ENCODE measurements at places on chromosomes 1 and 21.

DNA sequence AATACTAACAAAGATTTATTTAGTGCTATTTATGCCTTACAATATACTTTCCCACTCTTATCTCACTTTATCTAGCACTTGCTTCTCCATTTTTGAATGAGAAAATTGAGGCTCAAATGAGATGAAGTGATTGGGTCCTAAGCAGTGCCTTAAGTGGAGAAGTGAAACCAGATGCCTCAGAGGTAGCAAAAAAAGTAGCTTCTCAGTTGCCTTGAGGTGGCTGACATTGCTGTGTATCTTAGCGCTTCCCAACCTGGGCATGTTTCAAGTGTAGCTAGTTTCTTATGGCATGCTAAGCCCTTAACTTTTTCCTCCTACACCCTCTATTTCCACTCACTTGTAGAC, 390.4 kb downstream of the OMA1 start:
- DNase-seq = no peak
- no peak overlapping the region for H3K27ac ChIP-seq
- no peak overlapping the region for H3K4me3 ChIP-seq

- no peaks in the 10 kb centered on the region for H3K4me1 ChIP-seq
- H3K4me3 ChIP-seq = no peak overlapping the region
- no peak overlapping the region for H3K27ac ChIP-seq
- H3K27me3 ChIP-seq = no peaks in the 10 kb centered on the region
- DNase-seq = no peak
Measured at GRCh38 chr1:183567584-183567983, 22.7 kb downstream of the NCF2 start.

GRCh38 chr1:47813970-47814369, 183.2 kb downstream of the TRABD2B start:
- H3K36me3 ChIP-seq = no peaks in the 10 kb centered on the region
- DNase-seq = no peak
- H3K27me3 ChIP-seq = no peaks in the 10 kb centered on the region
- no peak overlapping the region for H3K4me3 ChIP-seq

GRCh38 chr1:156284112-156284511, at the start of gene TMEM79:
Gene TMEM79, plus strand, starts transcription at chr1:156284325. Its CDS starts 902 bp downstream, at chr1:156285227.
- H3K4me1 ChIP-seq = peaks cover 22% of the 10 kb centered on the region
- no peaks in the 10 kb centered on the region for H3K27me3 ChIP-seq
- peaks cover 8% of the 10 kb centered on the region for H3K36me3 ChIP-seq
- peak within 1 kb of the TSS; percentile 93 for H3K4me3 ChIP-seq
- H3K27ac ChIP-seq = peak within 1 kb of the TSS; percentile 89

DNA sequence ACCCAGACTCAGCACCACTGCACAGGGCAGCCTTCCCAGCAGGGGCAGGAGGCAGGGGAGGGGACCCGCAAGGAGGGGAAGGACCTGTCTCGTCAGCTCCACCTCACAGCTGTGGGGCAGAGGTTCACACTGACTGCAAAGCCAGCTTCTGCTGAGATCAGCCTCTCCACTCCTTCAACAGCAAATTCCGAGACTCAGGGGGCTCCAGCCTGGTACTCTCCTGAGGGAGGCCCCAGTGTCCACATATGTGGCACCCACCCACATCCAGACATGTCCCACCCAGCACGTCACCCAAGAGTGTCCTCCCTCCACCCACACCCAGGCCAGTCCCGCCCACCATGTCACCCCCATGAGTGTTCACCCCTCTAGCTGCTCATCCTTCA, 329.5 kb downstream of the NPHP4 start:
- no peaks in the 10 kb centered on the region for H3K36me3 ChIP-seq
- DNase-seq = no peak
- peaks cover 19% of the 10 kb centered on the region for H3K4me1 ChIP-seq
- no peaks in the 10 kb centered on the region for H3K27me3 ChIP-seq
- no peak overlapping the region for H3K4me3 ChIP-seq

- H3K27ac ChIP-seq = no peak overlapping the region
- DNase-seq = no peak
- H3K4me1 ChIP-seq = no peaks in the 10 kb centered on the region
- H3K36me3 ChIP-seq = no peaks in the 10 kb centered on the region
- H3K4me3 ChIP-seq = no peak overlapping the region
Measured at GRCh38 chr1:65393347-65393746, 27.1 kb upstream of the LEPR start.

DNA sequence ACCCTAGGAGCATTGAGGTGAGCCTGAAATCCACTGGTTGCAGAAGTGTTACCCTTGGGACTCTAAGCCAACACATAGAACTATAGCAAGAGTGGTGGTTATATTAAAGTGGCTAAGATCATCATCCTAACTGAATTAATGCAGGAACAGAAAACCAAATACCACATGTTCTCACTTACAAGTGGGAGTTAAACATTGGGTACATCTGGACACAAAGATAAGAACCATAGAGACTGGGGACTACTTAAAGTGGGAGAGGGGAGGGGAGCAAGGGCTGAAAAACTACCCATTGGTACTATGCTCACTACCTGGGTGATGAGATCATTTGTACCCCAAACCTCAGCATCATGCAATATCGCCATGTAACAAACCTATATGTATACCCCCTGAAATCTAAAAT, 100.0 kb downstream of the SLC25A24 start:
- no peaks in the 10 kb centered on the region for H3K36me3 ChIP-seq
- no peak for DNase-seq
- no peak overlapping the region for H3K4me3 ChIP-seq
- H3K27me3 ChIP-seq = no peaks in the 10 kb centered on the region

GRCh38 chr21:37748351-37748750, 167.9 kb downstream of the KCNJ6 start:
- H3K36me3 ChIP-seq = no peaks in the 10 kb centered on the region
- H3K27ac ChIP-seq = no peak overlapping the region
- no peak overlapping the region for H3K4me3 ChIP-seq
- no peaks in the 10 kb centered on the region for H3K4me1 ChIP-seq
- DNase-seq = no peak
- no peaks in the 10 kb centered on the region for H3K27me3 ChIP-seq

DNA sequence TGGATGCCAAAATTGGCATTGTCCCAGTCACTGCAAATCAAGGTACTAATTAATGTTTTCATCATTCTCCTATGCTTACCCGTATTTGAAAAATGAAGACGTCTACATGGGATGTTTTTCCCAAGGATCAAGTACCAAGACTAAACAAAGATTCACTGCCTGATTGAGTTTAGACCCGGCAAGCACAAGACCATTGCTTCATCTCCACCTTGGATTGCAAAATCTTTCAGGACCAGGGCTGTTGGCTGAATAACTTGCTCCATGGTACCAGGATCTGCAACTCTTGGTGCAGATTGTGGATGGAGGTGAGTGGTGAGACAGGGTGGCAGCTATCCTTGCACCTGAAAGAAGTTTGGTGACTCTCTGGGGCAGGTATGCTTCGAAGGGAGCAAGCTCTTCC, 122.5 kb upstream of the ETS2 start:
- no peaks in the 10 kb centered on the region for H3K36me3 ChIP-seq
- no peak for DNase-seq
- H3K27me3 ChIP-seq = no peaks in the 10 kb centered on the region
- H3K27ac ChIP-seq = no peak overlapping the region
- no peak overlapping the region for H3K4me3 ChIP-seq

- no peaks in the 10 kb centered on the region for H3K36me3 ChIP-seq
- H3K27ac ChIP-seq = no peak within 1 kb of the TSS
- DNase-seq = peak; percentile 42
- H3K27me3 ChIP-seq = peaks cover 3% of the 10 kb centered on the region
Measured at GRCh38 chr1:227318016-227318852, at the start of gene CDC42BPA. Gene CDC42BPA, minus strand, starts transcription at chr1:227318492. Its CDS starts 1,310 bp downstream, at chr1:227317182.

DNA sequence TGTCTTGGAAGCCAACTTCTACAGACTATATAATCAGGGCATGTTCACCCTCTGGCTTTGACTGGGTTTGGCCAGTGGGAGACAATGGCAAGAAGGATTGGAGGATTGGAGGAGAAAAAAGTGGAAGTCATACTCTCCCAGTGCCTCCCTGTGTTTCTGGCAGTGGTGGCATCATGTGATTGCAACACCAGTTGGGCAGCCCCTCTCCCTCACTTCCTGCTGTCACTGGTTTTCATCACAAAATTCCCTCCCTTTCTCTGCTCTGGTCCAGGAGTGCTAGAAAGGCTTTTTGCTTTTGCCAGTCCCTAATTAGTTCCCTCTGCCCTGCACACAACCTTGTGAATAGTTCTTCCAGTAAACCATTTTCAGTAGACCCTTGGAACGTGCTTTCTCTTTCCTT, 3.7 kb upstream of the QSOX1 start:
- no peak overlapping the region for H3K27ac ChIP-seq
- no peaks in the 10 kb centered on the region for H3K27me3 ChIP-seq
- peaks cover 3% of the 10 kb centered on the region for H3K36me3 ChIP-seq
- H3K4me1 ChIP-seq = peaks cover 11% of the 10 kb centered on the region

- no peak overlapping the region for H3K27ac ChIP-seq
- no peaks in the 10 kb centered on the region for H3K27me3 ChIP-seq
- DNase-seq = no peak
- no peak overlapping the region for H3K4me3 ChIP-seq
- H3K36me3 ChIP-seq = no peaks in the 10 kb centered on the region
- H3K4me1 ChIP-seq = no peaks in the 10 kb centered on the region
Measured at GRCh38 chr1:182913401-182913800, 39.6 kb downstream of the SHCBP1L start.

- no peaks in the 10 kb centered on the region for H3K36me3 ChIP-seq
- H3K27me3 ChIP-seq = no peaks in the 10 kb centered on the region
- no peak for DNase-seq
- H3K27ac ChIP-seq = no peak overlapping the region
Measured at GRCh38 chr1:223500560-223501425, 107.6 kb downstream of the CCDC185 start.

DNA sequence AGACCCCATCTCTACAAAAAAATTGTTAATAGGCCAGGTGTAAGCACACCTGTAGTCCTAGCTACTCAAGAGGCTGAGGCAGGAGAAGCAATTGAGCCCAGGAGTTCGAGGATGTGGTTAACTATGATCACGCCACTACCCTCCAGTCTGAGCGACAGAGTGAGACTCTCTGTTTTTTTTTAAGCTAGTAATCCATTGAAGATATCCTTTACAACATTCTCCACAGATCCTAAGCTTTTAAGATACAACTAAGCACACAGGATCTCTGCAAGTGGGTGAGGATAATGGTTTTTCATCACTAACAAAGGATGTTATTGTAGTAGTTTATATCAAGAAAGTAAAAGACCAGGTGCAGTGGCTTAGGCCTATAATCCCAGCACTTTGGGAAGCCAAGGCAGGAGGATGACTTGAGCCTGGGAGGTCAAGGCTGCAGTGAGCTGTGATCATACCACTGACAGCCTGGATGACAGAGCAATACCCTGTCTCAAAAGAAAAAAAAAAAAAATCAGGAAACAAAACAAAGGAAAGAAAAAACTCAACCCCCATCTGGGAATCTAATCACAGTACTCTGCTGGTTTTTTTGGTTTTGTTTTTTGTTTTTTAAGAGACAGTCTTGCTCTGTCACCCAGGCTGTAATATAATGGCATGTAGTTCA, 166.1 kb downstream of the RERE start:
- H3K27me3 ChIP-seq = no peaks in the 10 kb centered on the region
- H3K27ac ChIP-seq = no peak overlapping the region
- H3K4me3 ChIP-seq = no peak overlapping the region
- no peaks in the 10 kb centered on the region for H3K36me3 ChIP-seq
- H3K4me1 ChIP-seq = peaks cover 10% of the 10 kb centered on the region

DNA sequence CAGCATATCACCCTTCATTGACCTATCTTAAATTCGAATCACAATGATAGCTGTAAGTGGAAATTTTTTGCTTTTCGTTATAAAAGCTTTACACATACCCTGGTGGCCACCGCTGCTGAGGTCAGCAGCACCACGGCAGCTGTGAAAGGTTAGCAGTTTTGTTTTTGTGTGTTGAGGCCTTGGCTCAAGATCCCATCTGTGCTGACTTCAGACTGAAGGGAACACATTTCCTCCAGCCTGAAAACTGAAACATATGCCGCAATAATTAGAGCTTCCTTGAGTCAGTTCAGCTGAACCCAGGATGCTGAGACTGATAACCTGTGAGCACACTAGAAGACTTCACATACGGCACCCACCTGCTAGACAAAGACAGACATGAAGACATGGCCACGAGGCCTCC, 103.0 kb downstream of the SMYD3 start:
- H3K36me3 ChIP-seq = no peaks in the 10 kb centered on the region
- no peaks in the 10 kb centered on the region for H3K4me1 ChIP-seq
- H3K27me3 ChIP-seq = no peaks in the 10 kb centered on the region
- no peak overlapping the region for H3K27ac ChIP-seq
- H3K4me3 ChIP-seq = no peak overlapping the region

GRCh38 chr21:44814498-44815023, 3.3 kb downstream of the SUMO3 start:
- no peak overlapping the region for H3K4me3 ChIP-seq
- H3K27me3 ChIP-seq = no peaks in the 10 kb centered on the region
- peaks cover 39% of the 10 kb centered on the region for H3K36me3 ChIP-seq
- H3K27ac ChIP-seq = no peak overlapping the region

- DNase-seq = no peak
- no peaks in the 10 kb centered on the region for H3K27me3 ChIP-seq
- H3K27ac ChIP-seq = peak overlapping the region; percentile 82
- no peaks in the 10 kb centered on the region for H3K36me3 ChIP-seq
- peaks cover 7% of the 10 kb centered on the region for H3K4me1 ChIP-seq
Measured at GRCh38 chr1:236281198-236281653, 532 bp downstream of the ERO1B start.

GRCh38 chr1:9376886-9377333, 84.2 kb downstream of the SPSB1 start:
- DNase-seq = no peak
- H3K4me1 ChIP-seq = no peaks in the 10 kb centered on the region

- no peak for DNase-seq
- H3K36me3 ChIP-seq = no peaks in the 10 kb centered on the region
- H3K27me3 ChIP-seq = no peaks in the 10 kb centered on the region
- H3K4me1 ChIP-seq = no peaks in the 10 kb centered on the region
- no peak overlapping the region for H3K27ac ChIP-seq
Measured at GRCh38 chr1:208526613-208527125, 282.5 kb upstream of the PLXNA2 start.

DNA sequence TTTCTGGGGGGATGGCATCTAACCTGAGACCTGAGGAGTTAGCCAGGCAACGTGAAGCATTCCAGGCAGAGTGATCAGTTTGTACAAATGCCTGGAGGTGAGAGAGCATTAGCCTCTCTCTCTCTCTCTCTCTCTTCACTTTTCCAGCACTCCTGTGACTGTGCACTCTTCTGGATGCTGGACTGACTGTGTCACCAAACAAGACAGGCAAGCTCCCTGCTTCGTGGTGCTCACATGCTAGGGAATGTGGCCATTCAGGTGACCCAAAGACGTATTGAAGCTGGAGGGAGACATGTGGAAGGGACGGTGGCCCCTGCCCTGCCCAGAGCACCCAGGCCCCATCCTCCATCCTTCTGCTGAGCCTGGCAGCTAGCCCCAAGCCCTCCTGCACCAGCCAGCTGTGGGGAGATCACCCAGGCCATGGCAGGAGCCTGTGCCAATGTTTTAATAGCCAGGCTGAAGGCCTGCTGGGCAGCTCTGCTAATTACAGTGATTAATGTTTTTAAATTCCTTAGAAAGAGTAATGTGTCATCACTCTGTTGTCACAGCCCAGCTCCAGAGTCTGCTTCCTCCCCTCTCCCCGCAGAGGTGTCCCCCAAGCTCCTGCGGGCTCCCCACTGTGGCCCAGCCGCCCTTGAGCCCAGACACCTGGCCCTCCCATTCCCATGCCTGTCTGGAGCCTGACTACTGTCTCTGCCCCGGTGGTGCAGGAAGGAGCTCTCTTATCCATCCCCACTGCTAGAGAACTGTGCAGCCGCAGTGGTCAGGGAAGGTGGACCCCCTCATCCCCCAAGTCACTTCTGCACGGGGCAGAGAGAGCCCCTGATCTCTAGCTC, 48.9 kb downstream of the UBIAD1 start:
- no peak for DNase-seq
- H3K27ac ChIP-seq = no peak overlapping the region
- H3K4me3 ChIP-seq = no peak overlapping the region

Measured in naive thymus-derived CD4-positive, alpha-beta T cell (primary cell).